ENCODE measurements at places on chromosomes 6 and 20. TPM values are rescaled to one million over a fixed set of nuclear protein-coding genes. Genes with fewer than 3 reads are reported as not detected.

The TENT5A gene
- total RNA-seq: 79.6 TPM

DNA sequence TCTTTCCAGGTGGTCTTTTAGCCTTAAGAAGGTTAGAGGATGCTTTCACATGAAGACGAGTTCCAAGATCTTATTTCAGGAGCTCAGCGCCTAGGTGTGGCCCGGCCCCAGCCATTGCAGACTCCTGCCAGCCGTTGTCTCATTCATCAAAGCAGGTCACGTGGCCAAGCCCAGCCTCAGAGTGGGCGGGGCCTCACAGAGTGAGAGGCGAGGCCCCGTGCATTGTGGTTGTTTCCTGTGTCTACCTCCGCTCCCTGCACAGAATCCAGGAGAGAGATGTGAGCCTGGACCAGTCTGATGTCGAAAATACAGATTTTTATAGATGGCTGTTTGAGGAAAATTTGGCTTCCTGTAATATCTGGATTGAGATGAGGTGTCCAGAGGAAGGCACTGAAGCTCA, 49.2 kb upstream of the CST5 start:
- DNase-seq: no peak

The MOCS3 gene
- total RNA-seq: 10.5 TPM

DNA sequence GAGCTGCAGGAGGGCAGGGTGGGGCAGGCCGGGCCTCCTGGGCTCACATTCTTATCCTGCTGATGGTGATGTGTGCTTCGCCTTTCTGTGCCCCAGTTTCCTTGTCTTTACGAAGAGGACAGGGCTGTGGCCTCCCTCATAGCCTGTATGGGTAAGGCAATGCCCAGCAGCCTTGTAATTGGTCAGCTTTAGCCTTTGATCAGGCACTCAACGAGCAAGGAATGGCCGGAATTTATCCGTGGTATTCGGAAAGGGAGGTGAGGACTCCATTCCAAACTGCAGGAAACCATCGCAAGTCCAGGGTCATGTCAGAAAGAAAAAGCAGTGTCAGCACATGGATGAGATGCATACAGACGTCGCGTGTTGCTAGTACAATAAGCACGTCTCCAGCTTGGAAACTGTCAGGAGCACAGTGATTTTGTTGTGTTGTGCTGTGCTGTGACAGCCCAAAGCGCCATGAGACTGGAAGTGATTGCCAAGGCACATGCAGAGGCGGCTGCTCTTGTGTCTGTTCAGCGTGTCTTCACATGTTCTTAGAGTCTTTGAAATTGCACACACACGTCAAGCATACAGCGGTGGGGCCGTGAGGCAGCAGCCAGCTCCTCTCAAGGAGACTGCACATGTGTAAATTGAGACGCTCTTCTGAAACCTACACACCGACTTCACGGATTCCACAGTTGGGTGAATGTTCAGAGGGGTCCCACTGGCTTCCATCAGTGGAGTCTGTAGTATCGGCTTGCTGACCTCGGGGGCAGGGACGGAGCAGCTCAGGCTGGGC, 6.2 kb downstream of the SS18L1 start:
- peak; percentile 71 for DNase-seq

- DNase-seq: no peak
Observed at GRCh38 chr6:138310294-138310693, 67.4 kb upstream of the SMIM28 start.

GRCh38 chr6:11260249-11261038, 28.0 kb upstream of the NEDD9 start:
- no peak for DNase-seq

GRCh38 chr20:722822-723644, 45.3 kb downstream of the SLC52A3 start:
- peak; percentile 71 for DNase-seq

GRCh38 chr6:159681191-159681880, 11.7 kb downstream of the SOD2 start:
- DNase-seq: no peak

DNA sequence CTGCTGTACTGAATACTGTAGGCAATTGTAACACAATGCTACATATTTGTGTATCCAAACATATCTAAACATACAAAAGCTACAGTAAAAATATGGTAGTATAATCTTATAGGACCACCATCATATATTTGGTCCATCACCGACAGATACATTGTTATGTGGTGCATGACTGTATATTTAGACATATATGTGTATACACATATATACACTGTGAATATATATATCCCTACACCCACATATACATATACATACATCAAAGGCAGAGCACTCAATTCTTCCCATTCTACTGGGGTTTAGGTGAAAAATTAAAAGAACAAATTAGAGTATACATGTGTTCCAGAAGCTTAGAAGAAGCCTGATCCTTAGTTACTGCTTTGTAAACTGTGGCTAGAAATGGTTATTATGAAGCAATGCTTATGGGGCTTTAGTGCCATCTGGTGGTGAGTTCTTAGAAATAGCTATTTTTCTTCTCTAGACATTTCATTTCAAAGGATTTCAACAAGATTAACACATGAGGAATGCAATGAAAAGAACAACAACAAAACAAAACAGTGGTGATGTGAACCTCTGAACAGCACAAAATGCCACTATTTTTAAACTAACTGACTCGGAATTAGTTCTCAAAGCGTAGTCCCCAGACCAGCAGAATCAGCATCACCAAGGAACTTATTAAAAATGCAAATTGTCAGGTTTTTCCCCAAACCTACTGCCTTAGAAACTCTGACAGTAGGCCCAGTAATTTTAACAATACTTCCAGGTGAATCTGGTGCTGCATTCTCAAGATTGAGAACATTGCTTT, 38.0 kb downstream of the PKHD1 start:
- DNase-seq: no peak

The LPIN3 gene
- total RNA-seq: 10.3 TPM
